ENCODE measurements at places on chromosomes 6 and 20.

DNA sequence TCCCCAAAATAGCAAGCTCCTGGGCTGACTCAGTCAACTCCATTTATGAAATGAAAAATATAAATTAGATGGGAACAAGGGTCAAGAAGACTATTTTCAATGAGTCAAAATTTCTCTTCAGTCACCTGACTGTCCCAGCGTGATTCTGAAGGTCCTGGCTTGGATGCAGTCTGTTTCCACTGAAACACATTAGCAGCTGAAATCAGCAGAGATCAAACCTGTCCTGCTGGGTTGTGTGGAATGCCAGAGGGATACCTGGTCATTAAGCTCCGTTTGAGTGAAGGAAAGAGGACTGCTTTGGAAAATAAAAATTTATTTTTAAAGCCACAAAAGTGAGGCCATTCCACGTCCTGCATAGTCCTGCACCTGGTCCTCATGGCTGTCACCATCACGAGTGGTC is 37.4 kb downstream of the PXDC1 start:
- DNase-seq: no peak

DNA sequence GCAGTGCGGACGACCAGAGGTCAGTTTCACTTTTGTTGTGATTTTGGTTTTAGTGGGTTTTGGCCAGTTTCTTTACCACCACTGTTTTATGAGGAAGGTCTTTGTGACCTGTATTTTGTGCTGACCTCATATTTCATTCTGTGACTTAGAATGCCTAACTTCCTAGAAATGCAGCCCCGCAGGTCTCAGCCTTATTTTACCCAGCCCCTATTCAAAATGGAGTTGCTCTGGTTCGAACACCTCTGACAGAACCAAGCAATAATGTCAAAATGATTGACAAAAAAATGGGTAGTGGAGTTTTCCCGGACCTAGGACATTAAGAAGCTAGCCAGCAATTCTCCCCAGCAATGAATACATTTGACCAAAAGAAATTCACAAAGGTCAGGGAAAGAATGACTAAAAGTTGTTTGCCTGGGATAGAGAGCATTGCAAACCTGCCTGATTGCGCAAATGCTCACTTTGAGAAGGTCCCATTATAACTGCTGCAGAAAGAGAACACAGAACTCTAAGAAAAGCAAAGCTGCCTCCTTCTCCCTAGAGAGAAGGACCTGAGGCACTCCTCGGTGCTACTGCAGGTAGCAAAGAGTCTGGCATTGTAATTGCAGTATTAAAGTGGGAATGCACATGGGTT is 288.8 kb downstream of the ADGB start:
- DNase-seq: no peak

DNA sequence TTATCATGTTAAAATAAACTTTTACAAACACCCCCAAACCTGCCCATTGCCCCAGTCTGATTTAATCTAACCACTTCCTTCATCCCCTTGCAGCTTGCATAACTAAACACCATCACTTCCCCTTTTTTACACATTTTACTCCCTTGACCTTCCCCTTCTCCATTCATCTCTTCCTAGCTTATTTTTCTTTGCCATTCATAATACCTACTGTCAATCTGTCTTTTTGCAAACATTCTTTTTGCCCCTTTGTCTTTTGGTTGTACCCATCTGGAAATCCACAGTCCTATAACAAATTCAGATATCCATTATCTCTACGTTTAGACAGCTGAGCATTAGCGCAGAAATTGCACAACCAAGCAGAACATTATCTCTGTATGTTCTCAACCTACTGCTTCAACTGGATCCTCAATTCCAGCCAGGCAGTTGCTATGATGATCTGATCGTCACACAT is 51.2 kb downstream of the C6orf52 start:
- no peak for DNase-seq

DNA sequence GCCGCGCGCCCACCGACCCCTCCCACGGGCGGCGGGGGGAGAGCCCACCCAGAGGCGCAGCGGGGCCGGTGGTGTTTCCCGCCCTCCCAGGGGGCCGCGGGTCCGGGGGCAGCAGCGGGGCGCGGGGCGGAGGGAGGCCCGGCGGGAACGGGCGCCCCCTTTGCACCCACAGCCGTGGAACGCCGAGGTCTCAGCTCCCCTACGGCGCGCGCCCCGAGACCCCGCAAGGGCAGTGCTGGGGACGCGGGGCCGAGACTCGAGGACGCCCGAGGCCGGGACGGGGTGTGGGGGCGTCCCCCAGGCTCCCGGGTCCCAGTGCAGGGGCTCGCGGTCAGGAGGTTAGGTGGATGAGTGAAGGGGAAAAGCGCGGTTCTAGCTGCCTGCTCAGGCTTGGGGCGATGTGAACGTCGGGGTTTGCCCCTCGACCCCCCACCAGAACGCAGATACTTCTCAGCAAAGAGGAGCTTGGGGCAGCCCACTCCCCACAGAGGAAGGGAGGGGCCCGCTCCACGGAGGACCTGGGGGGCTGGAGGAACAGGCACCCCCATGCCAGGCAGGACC is 65.5 kb upstream of the BHLHE23 start:
- no peak for DNase-seq

DNA sequence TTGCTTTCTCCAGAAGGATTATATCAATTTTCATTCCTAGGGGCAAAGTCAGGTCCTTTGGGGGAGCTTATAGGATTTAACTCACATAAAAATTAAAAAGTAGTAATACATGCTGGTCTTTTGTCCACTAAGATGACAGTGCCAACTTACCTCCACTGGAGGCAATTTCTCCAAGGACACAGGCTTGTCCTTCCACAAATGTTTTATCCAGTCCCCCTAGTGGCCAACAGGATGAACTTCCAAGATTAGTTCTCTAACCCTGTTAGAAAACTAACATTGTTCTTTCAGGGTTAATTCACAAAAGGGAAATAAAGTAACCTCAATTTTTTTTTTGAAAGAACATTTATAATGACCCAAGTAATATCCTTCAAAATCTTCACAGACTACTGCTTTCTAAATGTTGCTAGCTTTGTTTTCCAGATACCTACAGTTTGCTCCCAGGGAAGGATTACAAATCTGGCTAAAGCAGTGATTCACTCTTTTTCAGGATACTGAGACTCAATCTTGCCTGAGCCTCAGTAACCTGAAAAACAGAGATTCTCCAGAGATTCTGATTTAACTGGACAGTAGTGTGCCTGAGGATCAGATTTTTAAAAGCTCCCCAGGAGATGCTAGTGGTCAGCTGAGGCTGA is 31.7 kb upstream of the UBR2 start:
- no peak for DNase-seq

Data from stimulated activated CD4-positive, alpha-beta T cell treated with anti-CD3 and anti-CD28 coated beads, TNF-alpha, amount 100 ng/mL, for 1 hour (primary cell).